Right ventricle myocardium inferior (tissue), 1 donor: ENCODE measurements at places on chromosomes 5 and 9. TPM values are rescaled to one million over a fixed set of nuclear protein-coding genes. Genes with fewer than 3 reads are reported as not detected.
A peak's percentile ranks its signal among the peaks of the same experiment; 100 is the strongest.

The CCDC180 gene
- total RNA-seq, result 1.7 TPM

The ST8SIA4 gene
- total RNA-seq, result 3.4 TPM

The AQP3 gene
- 16.3 TPM for total RNA-seq

The ADCY2 gene
- total RNA-seq, result 0.19 TPM

DNA sequence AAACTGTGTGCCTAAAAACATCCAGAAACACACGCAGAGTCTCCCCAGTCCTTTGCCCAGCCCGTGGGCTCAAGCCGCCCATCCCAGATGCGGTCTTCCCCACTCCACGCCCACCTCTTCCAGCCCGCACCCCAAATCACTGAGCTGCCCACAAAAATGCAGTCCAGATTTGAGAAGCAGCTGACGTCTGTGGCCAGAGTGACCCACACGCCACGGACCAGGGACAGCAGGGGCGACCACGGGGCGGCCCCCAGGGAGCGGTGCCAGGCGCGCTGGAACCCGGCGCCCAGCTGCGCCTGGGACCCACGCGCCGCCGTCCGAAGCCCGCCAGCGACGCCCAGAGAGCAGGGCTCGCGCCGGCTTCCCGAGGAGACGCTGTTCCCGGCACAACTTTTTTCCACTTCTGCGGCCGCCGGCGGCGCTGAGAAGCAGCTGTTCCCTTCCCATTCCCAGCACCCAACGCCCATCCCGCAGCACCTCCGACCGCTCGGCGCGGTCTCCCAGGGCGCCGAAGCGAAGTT lies 674 bp downstream of the LHFPL2 start:
- peak; percentile 83 for DNase-seq
